GM20000 (cell line): ENCODE measurements at places on chromosomes 16 and 17.

DNA sequence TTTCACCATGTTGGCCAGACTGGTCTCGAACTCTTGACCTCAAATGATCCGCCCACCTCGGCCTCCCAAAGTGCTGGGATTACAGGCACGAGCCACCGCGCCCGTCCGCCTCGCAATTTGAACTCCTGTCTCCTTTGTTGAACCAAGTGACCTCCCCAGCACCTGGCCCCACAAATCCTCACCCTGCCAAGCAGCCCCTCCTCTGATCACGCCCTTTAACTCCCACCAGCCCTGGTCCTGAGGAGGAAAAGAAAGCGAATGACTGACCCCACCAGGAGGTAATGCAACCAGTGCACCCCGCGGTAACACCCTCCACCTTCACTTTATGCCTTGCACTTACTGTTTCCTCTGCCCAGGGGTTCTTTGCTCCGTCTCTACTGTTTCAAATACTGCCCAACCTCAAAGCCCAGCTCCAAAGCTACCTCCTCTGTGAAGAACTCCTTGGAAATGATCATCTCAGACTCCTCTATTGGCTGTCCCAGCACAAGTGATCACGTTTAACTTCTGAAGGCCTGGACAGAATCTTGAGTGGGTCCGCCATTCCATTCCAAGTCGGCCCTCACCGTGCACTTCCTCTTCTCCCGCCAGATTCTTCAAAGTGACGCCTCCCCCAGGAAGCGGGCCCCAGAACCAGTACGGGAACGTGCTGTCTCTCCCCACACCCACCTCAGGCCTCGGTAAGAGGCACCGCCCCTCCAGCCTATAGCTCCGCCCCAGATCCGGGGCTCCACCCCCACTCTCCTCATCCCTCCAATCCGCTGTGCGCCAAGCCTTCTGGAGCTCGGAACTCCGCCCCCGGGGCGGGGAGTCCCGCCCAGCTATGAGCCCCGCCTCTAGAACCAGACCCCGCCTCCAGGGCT is 4.4 kb downstream of the CD19 start:
- DNase-seq, result peak; percentile 91

DNA sequence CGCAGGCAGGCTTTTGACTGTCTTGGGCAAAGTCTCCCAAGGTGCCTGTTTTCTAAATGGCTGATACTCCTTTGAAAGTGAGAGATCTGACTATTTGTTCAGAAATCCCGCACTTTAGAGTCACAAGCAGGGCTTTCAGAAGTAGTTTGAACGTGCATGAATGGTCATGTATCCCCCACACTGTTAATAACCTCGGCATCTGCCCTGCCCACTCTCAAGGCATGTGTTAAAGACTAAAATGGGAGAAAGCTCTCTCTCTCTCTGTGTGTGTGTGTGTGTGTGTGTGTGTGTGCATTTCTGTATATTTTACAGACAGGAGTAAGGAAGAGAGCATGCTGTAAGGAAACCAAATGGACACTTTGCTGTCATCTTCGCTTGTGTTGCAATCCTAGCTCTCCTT is 163.7 kb downstream of the MAF start:
- no peak for DNase-seq

DNA sequence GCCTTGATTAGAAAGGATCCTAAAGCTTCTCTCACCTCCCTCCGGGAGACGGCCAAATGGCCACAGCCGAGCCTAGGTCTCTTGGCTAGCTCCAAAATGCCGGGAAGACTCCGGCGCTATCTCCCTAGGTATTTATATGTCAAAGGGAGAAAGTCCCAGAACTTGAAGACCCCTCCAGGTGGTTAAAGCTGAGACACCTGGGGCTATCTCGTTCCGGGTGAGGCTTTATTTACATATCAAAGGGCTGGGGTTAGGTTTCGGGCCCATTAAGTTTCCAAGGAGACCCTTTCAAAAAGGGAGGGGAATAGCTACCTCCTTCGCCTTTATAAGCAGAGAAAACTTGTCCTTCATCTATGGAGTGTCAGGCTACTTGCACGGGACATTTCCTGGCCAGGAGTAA is 70.9 kb upstream of the KIFC3 start:
- DNase-seq, result no peak

DNA sequence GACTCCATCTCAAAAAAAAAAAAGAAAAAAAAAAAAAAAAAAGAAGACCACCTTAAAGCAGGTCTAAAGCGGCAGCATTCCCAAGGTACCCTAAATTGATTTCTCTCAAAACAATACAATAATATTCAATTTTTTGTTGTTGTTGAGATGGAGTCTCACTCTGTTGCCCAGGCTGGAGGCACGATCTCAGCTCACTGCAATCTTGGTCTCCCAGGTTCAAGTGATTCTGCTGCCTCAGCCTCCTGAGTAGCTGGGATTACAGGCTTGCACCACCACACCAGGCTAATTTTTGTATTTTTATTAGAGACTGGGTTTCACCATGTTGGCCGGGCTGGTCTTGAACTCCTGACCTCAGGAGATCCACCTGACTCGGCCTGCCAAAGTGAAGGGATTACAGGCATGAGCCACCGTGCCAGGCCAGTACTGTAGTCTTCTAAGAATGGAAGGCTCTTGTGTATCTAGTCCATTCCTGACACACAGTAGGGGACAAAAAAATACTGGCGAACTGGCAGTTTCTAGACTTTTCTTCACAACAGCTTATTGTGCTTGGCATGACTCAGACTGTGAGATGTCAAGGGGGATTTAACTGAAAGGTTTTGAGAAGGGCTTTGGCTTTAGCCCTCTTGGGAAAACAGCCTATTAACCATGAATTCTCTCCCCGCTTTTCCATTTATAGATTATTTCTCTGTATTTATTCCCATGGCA is 17.3 kb downstream of the CDR2 start:
- no peak for DNase-seq

GRCh38 chr17:81540676-81541027 is 11.5 kb downstream of the FAAP100 start:
- no peak for DNase-seq

DNA sequence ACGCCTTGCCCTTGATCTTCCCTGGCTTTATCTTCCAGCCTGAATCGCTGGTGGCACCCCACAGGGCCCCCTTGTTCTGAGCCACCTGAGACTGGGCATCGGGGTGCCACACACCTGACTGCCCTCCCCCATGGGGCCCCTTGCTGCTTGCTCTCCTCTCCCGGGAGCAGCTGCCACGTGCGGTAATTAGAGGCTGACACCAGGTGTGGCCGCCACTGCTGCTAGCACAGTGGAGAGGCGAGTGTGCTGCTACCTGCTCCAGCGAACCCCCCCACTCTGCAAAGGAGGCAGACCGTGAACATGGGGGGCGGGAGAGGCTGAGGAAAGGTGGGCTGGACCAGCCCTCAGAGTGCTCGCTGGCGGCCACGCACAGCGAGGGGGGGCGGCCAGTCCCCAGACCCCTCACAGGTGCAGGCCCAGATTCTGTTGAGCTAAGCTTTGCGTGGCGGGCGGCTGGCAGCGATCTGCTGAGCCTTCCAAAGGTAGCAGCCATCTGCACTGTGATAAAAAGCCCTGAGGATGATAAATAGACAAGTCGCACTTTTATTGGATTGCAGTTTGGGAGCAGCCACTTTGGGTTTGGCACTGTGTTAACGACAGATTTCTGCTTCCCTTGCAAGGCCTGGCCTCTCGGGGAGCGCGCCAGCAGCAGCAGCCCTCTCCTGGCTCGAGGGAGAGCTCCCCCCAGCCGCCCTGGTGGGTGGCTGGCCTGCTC is 167.9 kb upstream of the GSE1 start:
- DNase-seq, result no peak

DNA sequence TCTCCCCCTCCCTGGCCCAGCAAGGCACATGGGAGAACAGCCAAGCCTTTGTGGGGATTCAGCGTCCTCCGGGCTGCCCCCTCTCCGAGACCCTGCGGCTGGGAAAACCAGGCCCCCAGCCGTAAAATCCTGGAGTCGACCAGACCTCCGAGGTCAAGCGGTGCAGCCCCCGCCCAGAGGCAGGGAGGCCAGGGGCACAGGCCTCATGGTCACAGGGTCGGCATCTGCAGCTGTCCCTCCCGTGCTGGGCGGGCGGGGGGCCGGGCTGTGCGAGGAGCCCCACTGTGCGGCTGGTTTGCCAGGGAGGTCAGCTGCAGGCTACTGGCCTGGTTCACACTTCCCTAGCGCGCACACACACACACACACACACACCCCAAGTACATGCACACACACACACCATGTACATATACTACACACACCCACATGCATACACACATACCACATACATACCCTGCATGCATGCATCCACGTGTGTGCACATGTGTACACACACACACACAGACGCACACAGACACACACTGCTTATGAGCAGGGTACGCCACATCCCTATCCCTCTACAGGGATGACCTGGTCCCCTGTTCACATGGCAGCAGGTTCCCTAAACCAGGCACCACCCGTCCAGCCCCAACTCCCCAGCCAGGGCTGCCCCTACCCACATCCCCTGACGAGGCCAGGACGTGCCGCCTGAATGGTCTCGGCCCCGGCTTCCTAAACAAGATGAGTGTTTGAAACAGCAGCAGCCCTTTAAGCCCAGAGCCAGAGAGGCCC is 108.9 kb upstream of the CIBAR2 start:
- no peak for DNase-seq

- peak; percentile 41 for DNase-seq
Observed at GRCh38 chr17:44408786-44409185, 19.3 kb upstream of the ITGA2B start.

DNA sequence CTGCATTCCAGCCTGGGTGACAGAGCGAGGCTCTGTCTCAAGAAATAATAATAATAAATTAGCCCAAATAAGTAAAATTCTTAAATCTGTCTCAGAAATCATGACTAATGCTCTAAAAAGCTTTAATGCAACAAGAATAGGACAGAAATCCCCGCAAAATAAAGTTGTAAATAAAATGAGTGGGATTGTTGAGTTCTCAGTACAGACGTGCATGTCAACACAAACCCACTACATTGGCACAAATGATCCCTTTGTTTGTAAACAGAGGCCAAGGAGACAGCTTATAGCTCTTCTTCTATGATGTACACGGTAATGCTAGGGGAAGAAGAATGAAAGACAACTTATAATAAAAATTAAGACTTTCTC is 6.0 kb downstream of the STAT5B start:
- no peak for DNase-seq

DNA sequence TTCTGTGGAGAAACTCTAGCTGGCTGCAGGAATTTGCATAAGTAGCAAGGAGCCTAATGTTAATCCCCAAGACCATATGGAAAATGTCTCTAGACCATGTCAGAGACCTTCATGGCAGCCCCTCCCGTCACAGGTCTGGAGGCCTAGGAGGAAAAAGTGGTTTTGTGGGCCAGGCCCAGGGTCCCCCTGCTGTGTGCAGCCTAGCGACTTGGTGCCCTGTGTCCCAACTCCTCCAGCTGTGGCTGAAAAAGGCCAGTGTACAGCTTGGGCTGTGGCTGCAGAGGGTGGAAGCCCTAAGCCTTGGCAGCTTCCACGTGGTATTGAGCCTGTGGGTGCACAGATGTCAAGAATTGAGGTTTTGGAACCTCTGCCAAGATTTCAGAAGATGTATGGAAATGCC is 306.9 kb upstream of the CA10 start:
- no peak for DNase-seq

DNA sequence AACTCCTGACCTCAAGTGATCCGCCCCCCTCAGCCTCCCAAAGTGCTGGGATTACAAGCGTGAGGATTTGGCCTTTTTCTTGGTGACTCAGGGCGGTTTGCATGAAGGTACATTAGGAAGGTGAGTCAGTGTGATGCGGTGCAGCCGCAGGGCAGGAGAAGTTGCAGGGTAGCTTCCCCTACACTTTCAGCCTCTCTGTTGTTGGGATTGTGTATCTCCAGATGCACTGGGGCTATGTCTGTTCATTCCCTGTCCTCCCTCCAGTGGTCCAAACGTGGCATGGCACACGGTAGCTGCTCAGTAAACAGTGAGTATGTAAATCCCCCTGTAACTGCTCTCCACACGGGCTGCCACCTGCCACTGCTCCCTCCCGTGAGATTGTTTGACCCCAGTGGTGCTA is 109.1 kb upstream of the CDC42EP4 start:
- DNase-seq, result no peak

DNA sequence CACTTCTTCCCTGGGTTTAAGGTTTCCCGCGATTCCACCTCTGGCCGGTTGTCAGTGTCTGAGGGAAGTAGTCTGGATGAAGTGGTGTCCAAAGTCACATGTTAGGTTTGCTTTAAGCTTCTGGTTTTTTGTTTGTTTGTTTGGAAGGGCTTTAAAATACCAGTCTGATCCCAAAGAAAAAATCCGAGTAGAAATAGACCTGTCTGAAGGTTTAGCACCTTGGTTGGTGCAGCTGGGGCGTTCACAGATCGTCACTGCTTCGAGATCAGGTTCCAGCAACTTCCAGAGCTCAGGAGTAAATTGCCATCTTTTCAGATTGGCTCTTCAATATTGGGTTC is 567 bp downstream of the TMEM97 start:
- DNase-seq, result no peak

GRCh38 chr17:37828651-37829124 is 83.8 kb upstream of the HNF1B start:
- DNase-seq, result no peak

DNA sequence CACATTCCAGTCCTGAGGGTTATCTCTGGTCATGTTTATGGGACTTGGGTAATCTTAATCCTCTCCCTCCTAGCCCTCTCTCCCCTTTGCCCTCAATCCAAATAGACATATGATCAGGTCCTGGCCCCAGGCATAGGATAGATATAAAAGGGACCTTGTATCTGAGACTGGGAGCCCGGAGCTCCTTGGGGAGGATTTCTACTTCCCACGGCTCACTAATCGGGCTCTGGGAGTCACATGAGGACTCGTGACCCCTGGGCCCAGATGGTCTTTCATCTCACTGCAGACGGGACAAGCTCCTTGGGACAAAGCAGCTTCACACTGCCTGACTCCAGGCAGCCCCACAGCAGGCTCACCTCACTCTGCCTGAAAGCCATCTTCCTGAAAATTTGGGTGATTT is 57.8 kb upstream of the LYRM9 start:
- DNase-seq, result no peak

DNA sequence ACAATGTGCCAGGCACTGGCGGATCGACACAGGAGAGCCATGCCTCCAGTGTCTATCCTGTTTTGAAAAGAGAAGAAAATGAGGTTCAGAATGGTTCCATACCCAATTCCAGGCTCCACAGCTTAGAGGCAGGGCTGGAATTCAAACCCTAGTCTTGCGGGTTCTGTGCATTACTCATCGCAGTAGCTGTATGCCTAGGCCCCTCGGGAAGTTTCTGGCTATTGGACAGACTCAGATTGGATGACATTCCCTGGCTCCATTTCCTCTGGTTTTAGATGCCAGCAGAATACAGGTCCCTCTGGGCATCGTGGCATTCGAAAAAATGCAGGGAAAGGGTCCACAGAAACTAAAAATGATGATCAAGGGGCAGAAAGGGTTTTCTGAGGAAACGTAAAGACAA is 184.7 kb downstream of the COPRS start:
- no peak for DNase-seq

GRCh38 chr17:9120471-9120870 is 99.2 kb downstream of the NTN1 start:
- DNase-seq, result no peak

- DNase-seq, result peak; percentile 90
Observed at GRCh38 chr17:8162233-8162996, at the start of gene VAMP2. Gene VAMP2, minus strand, starts transcription at chr17:8162948. Its CDS starts 69 bp downstream, at chr17:8162879.
